ENCODE measurements at places on chromosomes 11 and 22. TPM values are rescaled to one million over a fixed set of nuclear protein-coding genes. Genes with fewer than 3 reads are reported as not detected.

DNA sequence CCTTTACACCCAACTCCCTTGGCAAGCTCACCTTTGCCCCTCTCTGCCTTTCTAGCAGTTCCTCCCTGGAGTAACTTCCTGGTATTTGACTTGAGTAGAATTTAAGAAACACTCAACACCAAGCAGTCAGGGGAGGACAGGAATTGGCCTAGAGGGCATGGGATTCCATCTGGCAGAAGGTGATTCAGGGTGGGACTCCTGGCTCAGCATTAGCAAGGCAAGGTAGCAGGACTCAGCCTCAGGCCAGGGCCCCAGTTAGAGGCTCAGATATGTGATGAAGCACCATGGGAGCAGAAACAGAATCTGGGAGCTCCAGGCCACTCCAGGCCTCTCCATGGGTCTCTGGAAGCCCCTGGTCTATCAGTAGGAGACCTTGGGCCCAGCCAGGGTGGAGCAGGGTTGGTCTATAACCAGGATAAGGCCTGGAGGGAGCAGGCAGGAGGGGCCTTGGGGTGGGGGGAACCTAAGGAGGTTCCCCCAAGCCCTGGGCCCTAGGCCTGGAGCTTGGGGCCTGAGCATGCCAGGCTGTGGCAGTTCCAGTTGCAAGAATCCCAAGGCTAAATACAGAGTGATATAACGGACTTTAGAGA lies 148.2 kb downstream of the PARVA start:
- DNase-seq, result no peak

DNA sequence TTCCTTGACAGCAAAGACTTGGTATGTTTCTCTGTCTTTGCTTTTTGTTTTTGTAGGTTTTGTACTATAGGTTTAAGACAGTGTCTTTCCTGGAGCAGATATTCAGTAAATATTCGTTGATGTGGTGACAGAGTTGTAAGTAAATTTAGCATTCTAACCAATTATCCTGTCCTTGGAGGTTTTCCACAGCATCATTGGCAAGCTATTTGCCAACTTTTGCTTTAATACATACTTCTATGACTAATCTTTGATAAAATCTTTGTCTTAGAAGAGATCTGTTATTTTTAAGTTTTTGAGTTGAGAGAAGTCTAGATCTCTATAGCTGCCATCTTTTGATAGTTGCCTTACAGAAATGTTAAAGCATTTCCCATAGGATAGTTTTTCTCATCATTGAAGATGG lies 3.8 kb downstream of the USP47 start:
- DNase-seq, result no peak

DNA sequence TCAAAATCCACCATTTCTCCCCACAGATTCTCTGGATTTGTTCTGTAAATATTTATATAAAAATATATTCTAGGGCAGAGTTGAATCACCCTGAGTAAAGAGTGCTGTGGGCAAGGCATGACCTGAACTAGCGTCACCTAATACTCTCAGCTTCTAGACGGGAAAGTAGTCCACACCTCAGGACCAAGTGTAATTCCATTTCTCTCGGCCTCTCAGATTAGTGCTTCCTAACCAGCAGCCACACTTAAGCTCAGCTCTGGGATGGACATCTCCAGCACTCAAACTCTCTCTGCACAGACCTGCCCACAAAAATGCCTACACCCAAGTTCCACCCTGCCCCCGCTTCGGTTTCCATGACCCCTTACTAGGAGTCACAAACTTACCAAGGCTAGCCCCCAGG lies 5.3 kb downstream of the SPTBN2 start:
- no peak for DNase-seq

- no peak for DNase-seq
Measured at GRCh38 chr22:44596396-44597125, 98.5 kb upstream of the RTL6 start.

- DNase-seq, result no peak
Measured at GRCh38 chr11:25776238-25776637, 555.7 kb upstream of the ANO3 start.

Gene CCDC34
- 29.5 TPM for total RNA-seq

- DNase-seq, result no peak
Measured at GRCh38 chr11:114501901-114502300, 57.8 kb downstream of the NXPE1 start.

Gene RGL4
- total RNA-seq, result not detected

Gene RBFOX2
- total RNA-seq, result 40.4 TPM

- no peak for DNase-seq
Measured at GRCh38 chr11:127925475-127925874, 661.9 kb downstream of the ETS1 start.

DNA sequence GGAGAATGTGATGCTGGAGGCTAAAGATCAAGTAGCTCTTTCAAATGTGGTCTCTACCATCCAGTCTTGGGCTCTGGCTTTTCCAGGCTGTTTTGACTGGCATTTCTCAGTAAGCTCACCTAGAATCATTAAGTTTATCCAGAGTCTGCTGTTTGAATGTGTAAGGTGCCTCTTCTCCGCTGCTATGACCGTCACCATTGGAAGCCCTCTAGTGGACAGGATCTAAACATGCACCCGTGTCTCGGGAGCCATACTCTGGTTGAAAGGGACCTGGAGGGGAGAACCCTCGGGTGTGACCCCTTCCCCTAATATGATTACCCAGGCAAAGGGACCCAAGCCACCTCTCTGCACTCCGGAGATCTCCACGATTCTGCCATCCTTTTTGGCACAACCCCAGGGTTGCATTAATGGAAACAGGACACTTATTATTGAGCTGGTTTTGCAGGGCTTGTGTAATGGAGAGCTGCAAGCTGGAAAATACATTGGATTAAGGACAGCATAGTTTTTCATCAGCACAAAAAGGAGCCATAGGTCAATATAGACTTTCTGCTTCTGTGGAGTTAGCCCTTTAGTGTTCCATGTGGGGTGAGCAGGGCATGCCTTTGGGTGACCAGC lies 191.0 kb upstream of the LARGE1 start:
- DNase-seq, result peak; percentile 28

DNA sequence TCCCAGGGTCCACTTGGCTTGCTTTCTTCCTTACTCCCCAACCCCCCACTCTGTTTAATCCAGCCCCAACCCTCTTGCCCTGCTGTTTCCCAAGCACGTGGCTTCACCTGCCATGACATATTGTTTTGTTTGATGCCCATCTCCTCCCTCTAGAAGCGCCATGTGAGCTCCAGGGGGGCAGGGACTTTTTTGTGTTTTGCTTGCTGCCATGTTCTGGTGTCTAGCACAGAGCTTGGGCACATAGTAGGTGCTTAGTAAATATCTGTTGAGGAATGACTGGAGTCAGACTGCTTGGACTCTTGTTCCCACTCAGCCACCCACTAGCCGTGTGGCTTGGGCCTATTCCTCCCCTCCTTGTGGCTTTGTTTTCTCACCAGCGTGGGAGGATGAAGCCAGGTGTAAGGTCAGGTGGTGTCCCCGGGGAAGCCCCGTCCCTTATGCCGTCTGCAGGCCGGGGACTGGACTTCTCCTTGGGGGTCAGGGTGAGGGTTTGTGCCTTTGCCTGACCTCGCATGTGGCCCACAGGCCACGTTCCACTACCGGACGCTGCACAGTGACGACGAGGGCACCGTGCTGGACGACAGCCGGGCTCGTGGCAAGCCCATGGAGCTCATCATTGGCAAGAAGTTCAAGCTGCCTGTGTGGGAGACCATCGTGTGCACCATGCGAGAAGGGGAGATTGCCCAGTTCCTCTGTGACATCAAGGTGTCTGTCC lies 3.8 kb downstream of the AIP start:
- no peak for DNase-seq

DNA sequence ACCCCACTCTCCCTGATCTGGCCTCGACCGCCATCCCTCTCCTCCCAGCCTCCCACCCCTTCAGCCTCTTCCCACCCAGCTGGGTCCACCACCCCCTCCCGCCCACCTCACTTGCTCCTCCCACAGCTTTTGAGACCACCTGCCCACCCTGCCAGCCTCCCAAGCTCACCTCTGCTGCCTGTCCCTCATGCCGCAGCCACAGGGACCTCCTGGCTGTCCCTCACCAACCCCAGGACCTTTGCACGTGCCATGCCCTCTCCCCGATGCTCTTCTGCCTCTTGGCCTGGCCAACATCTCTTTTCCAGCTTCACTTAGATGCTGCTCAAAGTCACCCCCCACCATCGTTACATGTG lies 6.5 kb downstream of the PNPLA5 start:
- no peak for DNase-seq

DNA sequence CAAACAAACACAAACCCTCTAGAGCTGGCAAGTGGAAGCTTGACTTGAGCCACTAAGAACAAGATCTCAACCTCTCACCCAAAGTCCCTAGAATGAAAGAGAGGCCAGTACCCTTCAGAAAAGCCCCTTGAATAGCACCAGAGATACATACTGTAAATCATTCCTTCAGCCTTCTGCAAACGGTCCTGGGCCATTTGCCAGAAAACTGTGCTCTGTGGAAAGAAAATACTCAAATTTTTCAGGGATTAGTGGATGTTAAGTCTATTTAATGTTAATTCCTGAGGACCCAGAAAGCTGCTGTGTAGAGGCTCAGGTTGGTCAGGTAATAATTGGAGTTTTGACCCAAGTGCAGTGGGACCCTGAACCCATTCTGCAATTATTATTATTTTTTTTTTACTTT lies 16.9 kb downstream of the SERPINH1 start:
- DNase-seq, result no peak

DNA sequence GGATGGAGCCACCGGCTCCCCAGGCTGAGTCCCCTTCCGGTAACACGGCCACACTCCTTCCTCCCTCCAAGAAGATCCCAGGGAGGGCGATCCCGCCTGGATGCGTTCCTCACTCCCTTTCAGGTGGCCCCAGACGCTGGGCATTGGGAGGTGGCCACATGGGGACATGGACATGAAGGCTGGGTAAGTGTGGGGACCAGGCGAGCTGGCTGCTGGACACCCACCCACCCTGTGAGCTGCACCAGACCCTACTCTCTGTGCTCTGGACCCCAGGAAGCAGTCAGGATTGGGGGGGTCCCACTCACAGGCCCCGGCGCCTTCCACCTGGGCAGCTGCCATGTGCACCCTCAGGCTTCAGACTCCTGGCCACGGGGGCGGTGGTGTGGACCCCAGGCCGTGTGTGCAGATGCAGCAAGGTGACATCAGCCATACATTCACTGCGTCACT lies 932.8 kb downstream of the BRD1 start:
- no peak for DNase-seq

DNA sequence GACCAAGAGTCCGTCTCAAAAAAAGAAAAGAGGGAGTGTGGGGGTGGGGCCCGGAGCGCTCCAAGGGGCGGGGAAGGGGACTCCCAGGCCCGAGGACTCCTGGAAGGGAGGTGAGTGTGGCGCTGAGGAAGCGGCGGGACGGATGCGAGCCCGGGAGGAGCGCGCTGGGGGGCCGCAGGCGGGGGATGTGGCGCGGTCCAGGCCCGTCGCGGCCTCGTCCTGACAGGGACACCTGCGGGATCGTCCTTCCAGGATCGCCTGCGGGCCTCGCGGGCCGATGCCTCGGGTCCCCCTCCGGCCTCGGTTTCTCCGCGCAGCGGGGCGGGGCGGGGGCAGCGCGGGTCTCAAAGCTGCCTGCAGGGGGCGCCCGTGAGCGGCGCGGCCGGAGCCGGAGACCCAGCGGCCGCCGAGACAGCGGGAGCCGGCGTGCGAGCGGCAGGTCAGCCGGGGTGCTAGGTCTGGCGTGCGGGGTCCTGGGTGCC lies 3.8 kb upstream of the ADORA2A start:
- DNase-seq, result peak; percentile 33

DNA sequence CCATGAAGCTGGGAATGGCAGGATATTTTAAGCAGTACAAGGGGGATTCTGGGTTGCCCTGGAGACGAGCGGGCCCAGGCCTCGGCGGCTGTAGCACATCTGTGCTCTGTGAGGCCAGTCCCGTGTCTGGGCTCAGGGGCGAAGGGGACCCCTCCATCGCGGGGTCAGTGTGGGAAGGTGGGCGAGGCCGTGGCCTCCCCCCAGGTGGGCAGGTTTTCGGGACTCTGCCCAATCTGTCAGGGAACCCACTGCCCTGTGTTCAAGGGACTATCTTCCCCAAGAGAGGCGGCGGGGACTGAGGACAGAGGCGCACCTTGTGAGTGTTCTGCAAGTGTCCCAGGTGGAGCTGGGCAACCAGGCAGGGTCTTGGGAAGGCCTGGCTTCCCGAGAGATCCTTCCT lies 336.6 kb downstream of the CTTN start:
- no peak for DNase-seq

Gene ANO1
- not detected for total RNA-seq

Gene GSTT2
- total RNA-seq, result not detected

- no peak for DNase-seq
Measured at GRCh38 chr22:46447906-46448305, 89.5 kb downstream of the CELSR1 start.

Gene MYBPC3
- not detected for total RNA-seq

Gene GVQW3
- 0.09 TPM for total RNA-seq

DNA sequence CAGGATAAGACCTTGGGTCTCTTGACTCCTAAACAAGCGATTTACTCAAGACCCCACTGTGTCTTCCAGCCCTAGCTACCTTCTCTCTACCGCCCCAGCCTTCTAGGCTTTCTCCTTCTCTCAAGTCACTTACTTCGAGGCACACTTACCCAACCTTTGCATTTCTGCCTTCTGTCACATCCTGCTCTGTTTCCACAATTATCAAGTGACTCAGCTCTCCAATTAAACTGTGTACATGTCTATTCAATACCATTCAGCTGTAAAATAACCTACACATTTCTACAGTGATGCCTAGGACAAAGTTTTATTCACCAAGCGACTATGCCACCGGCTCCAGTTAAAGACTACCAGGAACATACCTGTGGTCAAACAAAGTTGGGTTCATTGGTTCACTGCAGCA lies 69.0 kb downstream of the LARGE1 start:
- no peak for DNase-seq

DNA sequence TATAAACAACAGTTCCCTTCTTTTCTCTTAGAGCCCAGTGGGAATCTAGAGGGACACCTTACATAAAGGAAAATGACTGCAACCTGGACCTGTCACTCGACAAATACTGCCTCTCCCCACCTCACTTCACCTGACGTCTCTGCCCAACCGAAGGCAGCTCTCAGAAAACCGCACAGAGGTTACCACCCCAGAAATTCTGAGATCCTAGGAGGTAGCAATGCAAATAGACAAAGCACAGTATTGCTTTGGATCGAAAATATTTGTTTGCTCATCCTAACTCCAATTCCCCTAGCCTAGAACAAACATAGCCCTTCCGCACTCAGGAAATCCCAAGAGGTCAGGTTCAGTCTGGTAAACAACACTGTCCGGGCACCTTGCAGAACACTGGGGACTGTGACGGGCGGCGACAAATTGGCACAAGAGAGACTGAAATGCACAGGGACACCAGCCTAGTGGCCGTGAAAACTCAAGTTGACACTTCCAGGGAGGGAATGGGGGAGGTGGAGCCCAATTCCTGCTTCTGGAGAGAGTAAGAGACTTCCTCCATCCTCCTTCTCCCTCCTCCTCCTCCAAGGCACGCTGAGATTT lies 420 bp upstream of the TRIM44 start:
- no peak for DNase-seq

GRCh38 chr11:130894322-130895025 lies 21.8 kb downstream of the SNX19 start:
- peak; percentile 14 for DNase-seq

- no peak for DNase-seq
Measured at GRCh38 chr22:49668402-49668801, 159.3 kb downstream of the BRD1 start.

- DNase-seq, result no peak
Measured at GRCh38 chr11:112805658-112806057, 155.6 kb upstream of the NCAM1 start.
